NCI-H187 treated with DMSO at 0.1 percent for 48 hours (cell line): ENCODE measurements at places on chromosomes 2 and 18.

DNA sequence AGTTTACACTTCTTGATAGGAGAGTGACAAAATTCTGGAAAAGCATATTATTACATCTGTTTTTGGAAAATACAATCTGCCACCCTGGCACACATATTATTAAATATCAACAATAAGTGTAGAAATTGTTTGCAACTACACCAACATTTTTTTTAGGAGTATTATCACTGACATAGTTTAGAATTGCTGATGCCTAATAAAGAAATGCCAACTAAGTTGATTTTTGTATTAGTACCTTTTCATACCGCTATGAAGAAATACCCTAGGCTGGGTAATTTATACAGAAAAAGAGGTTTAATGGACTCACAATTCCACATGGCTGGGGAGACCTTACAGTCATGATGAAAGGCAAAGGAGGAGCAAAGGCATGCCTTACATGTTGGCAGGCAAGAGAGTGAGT is 35.9 kb upstream of the TFPI start:
- DNase-seq, result no peak

DNA sequence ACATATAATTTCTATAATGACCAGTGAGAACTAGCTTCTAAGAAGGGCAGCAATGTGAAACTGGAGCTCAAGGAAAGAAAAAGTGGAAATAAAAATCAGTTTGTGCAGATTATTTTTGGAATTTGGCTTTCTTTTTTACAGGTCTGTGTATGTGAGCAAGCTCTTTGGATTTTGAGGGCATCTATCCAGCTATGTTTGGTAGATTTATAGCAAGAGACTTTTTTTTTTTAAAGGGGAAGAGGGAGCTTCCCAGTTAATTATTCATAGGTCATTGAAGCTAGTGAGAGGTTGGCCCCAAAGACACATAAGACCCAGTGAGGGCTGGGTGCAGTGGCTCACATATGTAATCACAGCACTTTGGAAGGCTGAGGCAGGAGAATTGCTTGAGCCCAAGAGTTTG is 24.0 kb upstream of the COLEC12 start:
- no peak for DNase-seq

GRCh38 chr2:101114268-101114783 is 36.9 kb downstream of the TBC1D8 start:
- DNase-seq, result no peak

DNA sequence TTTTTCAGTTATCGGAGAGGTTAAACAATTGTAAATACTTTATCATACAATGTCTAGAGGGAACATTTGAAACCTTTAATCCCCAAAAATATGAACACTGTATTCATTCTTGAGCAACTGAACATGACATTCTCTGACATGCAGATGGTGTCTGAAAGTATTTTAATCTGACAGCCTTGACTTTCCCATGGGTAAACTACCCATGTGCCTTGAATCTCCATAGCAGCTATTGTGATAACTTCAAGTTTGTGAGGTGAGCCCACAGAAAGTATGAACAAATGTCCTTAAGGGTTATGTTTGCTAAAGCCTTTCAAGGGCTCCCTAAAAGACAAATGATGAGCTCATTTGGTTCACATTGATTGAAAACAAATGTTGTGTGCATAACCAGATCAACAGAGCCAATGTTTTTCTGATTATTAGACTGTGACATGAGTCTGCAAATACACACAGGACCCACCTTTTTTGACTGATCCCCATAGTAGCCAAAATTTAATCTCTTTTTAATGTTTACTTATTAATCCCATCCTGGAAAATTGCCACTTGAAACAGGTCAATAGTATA is 1326.0 kb downstream of the LRP1B start:
- no peak for DNase-seq

GRCh38 chr2:55949211-55949610 is 25.6 kb upstream of the EFEMP1 start:
- no peak for DNase-seq

DNA sequence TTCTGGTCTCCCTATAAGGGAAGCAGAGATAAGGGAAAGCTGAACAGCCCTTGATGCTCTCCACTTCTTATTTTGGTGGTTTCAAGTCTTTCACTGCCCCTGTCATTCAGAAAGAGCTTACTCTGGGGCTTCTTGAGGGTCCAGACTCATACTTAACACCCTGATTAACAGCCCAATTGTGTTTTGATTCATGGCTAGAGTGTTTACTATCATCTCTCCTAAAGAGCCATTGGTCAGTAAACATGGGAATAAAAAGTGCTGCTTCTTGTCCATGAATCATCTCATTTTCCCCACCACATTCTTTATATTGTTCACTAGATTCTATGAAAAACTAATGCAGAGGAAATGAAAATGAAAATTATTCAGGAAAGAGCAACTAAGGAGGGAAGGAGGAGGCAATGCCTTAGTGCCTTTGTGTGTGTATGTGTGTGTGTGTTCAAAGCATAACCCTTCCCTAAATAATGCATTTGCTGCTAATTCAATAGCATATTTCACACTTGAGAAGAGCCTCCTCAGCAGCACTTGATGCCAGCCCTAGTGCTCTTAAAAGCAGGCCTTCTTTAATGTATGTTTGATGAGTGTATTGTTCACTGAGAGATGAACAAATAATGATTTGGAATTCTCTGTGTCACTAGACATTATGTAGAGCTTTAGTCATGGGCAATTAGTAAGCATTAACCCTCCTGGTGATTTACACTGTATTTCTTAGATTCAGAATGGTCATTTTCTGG is 63.5 kb downstream of the DCC start:
- DNase-seq, result peak; percentile 30

DNA sequence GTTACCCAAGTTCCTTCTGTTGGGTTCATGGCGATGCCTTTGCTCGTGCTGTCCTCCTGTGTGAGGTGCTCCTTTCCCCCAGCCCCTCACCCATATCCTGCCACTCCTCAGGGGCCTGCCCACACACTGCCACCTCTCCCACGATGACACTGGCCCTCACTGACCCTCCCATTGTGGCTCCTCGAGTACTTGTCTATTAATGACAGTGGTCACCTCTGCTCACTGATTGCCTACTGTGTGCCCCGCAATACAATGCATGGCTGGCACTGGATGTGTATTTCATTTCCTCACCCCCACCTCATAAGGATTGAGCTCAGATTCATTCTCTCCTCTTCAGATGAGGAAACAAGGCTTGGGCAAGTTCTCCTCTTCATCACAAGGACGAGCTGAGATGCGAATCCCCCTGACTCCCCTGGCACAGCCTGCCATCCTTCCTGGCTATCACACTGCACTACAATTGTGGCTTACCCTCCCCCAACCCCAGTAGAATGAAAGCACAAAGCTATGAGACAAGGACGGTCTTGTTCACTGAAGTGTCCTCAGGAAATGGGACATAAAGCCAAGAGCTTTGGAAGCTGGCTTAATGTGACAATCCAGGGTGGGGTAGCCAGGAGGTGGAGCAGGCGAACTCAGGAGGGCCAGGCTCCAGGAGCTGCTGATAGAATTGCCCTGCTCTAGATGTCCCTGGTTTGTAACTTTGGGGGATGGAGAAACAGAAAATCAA is 93.9 kb upstream of the RAB12 start:
- no peak for DNase-seq

- peak; percentile 4 for DNase-seq
Observed at GRCh38 chr2:73823916-73824523, 4.7 kb upstream of the STAMBP start.

GRCh38 chr18:7511106-7511505 is 56.0 kb upstream of the PTPRM start:
- DNase-seq, result no peak
